ENCODE measurements at places on chromosomes 7 and 10. TPM values are rescaled to one million over a fixed set of nuclear protein-coding genes. Genes with fewer than 3 reads are reported as not detected.

Gene NANOS1
- total RNA-seq: 0.72 TPM

Gene EEPD1
- total RNA-seq: 2.8 TPM

Gene GIMAP2
- 2.1 TPM for total RNA-seq

Gene ACTR3C
- total RNA-seq: 0.39 TPM

Gene ASZ1
- 0.24 TPM for total RNA-seq

Gene C10orf67
- total RNA-seq: not detected

Gene PIK3AP1
- total RNA-seq: 0.78 TPM

Gene CAV1
- total RNA-seq: 107 TPM

Gene SLC13A1
- not detected for total RNA-seq

Gene POU6F2
- total RNA-seq: not detected

Gene GSTO2
- total RNA-seq: 18.4 TPM

Gene GRM3
- total RNA-seq: not detected

Gene HEPACAM2
- total RNA-seq: not detected

Gene ZNF32
- total RNA-seq: 24.6 TPM

Gene EN2
- total RNA-seq: not detected

Gene TRA2A
- total RNA-seq: 88.5 TPM

Gene INA
- total RNA-seq: 1.1 TPM

Gene STK31
- total RNA-seq: not detected

Gene SOSTDC1
- 1.1 TPM for total RNA-seq

Gene ODAD2
- 0.52 TPM for total RNA-seq

Gene TEX47
- not detected for total RNA-seq

Gene NOD1
- total RNA-seq: 7.2 TPM

Gene LIPN
- not detected for total RNA-seq

Gene AKR1C4
- not detected for total RNA-seq

Gene ZP3
- 2.1 TPM for total RNA-seq

Gene TFR2
- total RNA-seq: 0.64 TPM

Gene TRIM24
- total RNA-seq: 6.1 TPM

Gene FKBP14
- 19.6 TPM for total RNA-seq

Gene TUBB8
- not detected for total RNA-seq

Gene TRPV5
- total RNA-seq: not detected

Gene SORCS1
- 0.08 TPM for total RNA-seq

Gene ARHGAP19
- 9.8 TPM for total RNA-seq

Gene SNX10
- 0.26 TPM for total RNA-seq

Gene MSS51
- total RNA-seq: 0.39 TPM

Gene LRRTM3
- not detected for total RNA-seq

Gene TCF7L2
- 25.2 TPM for total RNA-seq

Gene NFE2L3
- total RNA-seq: 6.4 TPM

Gene MMD2
- total RNA-seq: not detected

Gene TASOR2
- 35.6 TPM for total RNA-seq

Gene MGMT
- total RNA-seq: 29.5 TPM

Gene DYDC1
- total RNA-seq: not detected

Gene OR2A12
- total RNA-seq: not detected

Gene NACAD
- total RNA-seq: 6.1 TPM

Gene NPFFR1
- not detected for total RNA-seq

Gene KLHDC10
- total RNA-seq: 18.2 TPM

Gene DRGX
- not detected for total RNA-seq

Gene PPP1R17
- total RNA-seq: not detected

Gene EGR2
- total RNA-seq: 23.9 TPM

All from epithelial cell of alveolus of lung (primary cell).